ENCODE measurements at places on chromosomes 3 and 15. TPM values are rescaled to one million over a fixed set of nuclear protein-coding genes. Genes with fewer than 3 reads are reported as not detected.

DUOX2 gene
- not detected for total RNA-seq

CYFIP1 gene
- 2.8 TPM for total RNA-seq

CAMK2N2 gene
- total RNA-seq, result not detected

GPR27 gene
- total RNA-seq, result not detected

RAB43 gene
- 130 TPM for total RNA-seq

TIMP4 gene
- not detected for total RNA-seq

TRPM1 gene
- total RNA-seq, result not detected

OXTR gene
- 0.58 TPM for total RNA-seq

ARNT2 gene
- not detected for total RNA-seq

BFSP2 gene
- total RNA-seq, result not detected

MKRN3 gene
- total RNA-seq, result 4.4 TPM

FGF12 gene
- total RNA-seq, result not detected

GRCh38 chr3:197519801-197520211 lies 36.0 kb downstream of the BDH1 start:
- H3K27ac ChIP-seq, result peak overlapping the region; percentile 70
- H3K36me3 ChIP-seq, result peaks cover 12% of the 10 kb centered on the region
- no peak for DNase-seq
- peaks cover 20% of the 10 kb centered on the region for H3K4me1 ChIP-seq

GRCh38 chr3:115667738-115668065 lies 44.4 kb downstream of the GAP43 start:
- no peak for DNase-seq
- no peaks in the 10 kb centered on the region for H3K27me3 ChIP-seq
- no peak overlapping the region for H3K4me3 ChIP-seq
- no peaks in the 10 kb centered on the region for H3K36me3 ChIP-seq

- peaks cover 2% of the 10 kb centered on the region for H3K36me3 ChIP-seq
- DNase-seq, result no peak
- no peak overlapping the region for H3K4me3 ChIP-seq
Measured at GRCh38 chr15:62119227-62119864, 45.7 kb downstream of the C2CD4B start.

DNA sequence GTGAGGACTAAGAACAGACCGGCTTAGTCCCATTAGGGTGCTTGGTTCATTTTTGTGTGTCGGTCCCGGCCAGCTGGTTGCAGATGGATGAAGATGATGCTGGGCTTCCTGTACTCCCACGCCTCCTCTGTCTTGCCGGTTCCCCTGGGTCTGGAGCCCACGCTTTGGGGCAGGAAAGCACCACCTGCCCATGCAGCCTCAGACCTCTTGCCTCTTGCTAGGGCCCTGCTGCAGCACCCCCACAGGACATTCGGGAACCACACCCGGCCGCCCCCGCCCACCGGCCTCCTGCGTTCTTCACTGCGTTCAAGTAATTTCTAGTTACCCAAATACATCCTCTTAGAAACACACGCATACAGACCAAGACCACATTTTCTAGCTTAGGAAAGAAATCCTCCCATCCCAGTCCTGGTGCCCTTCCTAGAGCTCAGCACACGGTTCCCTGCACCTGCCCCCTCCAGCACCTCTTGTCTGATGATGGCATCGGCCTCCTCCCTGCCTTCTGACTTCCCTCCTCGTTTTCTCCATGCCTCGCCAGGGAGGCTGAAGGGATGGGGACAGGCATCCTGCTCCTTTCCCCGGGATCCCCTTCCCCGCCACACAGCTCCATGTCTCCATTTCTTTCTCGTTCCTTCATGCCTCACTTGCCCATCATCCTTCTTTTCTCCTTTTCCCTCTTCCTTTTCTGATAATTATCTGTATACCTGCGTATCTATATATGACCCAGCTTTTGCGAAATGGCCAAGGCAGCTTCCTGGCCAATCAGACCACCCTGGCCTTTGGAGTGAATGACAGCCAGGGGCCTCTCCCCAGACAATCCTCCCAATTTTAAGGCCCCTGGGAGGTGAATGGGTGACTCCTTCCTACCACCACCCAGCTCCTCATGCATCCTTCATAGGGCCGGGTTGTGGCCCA lies 30.9 kb downstream of the FAM3D start:
- H3K36me3 ChIP-seq, result no peaks in the 10 kb centered on the region
- no peak overlapping the region for H3K4me3 ChIP-seq
- H3K4me1 ChIP-seq, result peaks cover under 1% of the 10 kb centered on the region

- H3K4me1 ChIP-seq, result no peaks in the 10 kb centered on the region
- no peaks in the 10 kb centered on the region for H3K36me3 ChIP-seq
- H3K27ac ChIP-seq, result no peak overlapping the region
- no peak overlapping the region for H3K4me3 ChIP-seq
Measured at GRCh38 chr15:80445300-80446041, 41.3 kb downstream of the ARNT2 start.

DNA sequence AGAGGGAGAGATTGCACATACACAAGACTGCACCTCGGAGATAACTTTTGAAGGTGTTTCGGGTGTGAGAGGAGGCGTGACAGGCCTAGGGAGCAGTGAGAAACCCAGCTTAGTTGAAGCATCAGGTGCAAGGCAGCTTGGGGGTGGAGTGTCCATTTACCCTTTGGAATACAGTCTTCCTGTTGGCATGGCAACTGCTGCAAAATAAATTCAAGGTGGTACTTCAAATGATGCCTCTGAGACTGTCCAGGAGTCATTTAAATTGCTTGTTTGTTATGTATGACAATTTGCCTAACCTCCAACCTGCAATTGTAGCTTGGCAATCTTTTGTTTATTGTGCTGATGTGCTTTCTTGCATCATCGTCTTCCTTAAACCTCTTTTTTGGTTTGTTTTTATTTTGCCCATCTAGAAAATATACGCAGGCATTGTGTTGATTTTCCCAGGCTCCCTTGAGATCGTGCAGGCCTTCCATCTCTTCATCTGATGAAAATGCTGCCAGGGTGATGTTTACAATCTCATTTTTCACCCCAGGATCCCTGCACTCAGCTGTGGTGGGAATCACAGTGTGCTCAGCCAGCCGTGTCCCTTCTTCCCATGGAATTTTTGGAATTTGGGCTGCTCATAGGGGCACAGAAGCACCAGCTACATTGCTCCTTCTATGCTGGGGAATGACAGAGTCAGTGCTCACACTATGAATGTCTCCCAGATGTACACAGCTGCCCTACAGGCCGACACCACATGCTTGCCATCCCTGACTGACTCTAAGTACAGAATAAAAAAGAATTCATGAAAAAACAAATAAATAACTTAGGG lies 583.1 kb upstream of the CFAP20DC start:
- H3K4me1 ChIP-seq, result no peaks in the 10 kb centered on the region
- no peak for DNase-seq
- H3K36me3 ChIP-seq, result no peaks in the 10 kb centered on the region
- no peak overlapping the region for H3K27ac ChIP-seq
- no peak overlapping the region for H3K4me3 ChIP-seq
- H3K27me3 ChIP-seq, result no peaks in the 10 kb centered on the region

GRCh38 chr3:129481766-129482332 lies 41.8 kb downstream of the IFT122 start:
- no peaks in the 10 kb centered on the region for H3K27me3 ChIP-seq
- H3K36me3 ChIP-seq, result peaks cover 11% of the 10 kb centered on the region
- no peak for DNase-seq
- peak overlapping the region; percentile 91 for H3K27ac ChIP-seq

DNA sequence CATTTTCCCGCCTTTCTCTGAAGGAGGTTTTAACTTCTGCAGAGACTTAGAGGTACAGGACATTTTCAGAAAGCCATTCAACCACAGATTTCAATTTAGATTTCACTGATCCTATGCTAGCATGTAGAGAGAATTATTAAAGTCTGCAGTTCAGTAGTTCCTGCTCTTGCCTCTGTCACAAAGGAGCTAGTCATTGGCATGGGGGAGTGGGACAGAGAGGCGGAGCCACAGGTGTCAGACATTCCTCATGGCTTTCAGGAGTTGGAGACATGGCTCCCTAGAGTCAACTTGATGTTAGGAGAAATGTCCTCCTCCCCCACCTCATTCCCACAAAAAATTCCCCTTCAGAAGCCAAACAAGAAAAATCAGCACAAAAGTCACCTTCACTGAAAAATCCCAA lies 66.0 kb upstream of the SIAH2 start:
- no peaks in the 10 kb centered on the region for H3K4me1 ChIP-seq
- DNase-seq, result no peak
- peaks cover 4% of the 10 kb centered on the region for H3K27me3 ChIP-seq
- no peak overlapping the region for H3K4me3 ChIP-seq
- H3K36me3 ChIP-seq, result no peaks in the 10 kb centered on the region

DNA sequence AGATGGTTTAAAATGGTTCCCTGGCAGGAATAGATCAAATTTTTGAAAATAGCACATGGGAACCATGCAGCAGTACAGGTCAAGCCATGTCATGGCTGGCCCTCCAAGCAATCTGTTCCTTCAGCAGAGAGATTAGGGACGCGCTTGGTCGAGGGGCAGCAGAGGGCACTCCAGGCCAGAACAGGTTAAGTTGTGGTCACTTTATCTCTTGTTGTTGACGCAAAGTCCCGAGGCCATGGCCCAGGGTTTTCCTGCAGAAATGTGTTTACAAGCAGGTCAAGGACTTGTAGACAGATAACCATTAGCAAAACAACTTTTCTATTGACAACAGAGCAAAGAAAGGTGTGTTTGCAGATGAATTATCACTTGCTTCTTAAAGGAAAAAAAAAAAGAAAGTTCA lies 570.0 kb upstream of the NR2F2 start:
- no peak overlapping the region for H3K27ac ChIP-seq
- no peak overlapping the region for H3K4me3 ChIP-seq
- no peak for DNase-seq

- no peaks in the 10 kb centered on the region for H3K36me3 ChIP-seq
- no peak for DNase-seq
- H3K4me3 ChIP-seq, result no peak overlapping the region
- no peak overlapping the region for H3K27ac ChIP-seq
- H3K4me1 ChIP-seq, result peaks cover 17% of the 10 kb centered on the region
Measured at GRCh38 chr15:80031841-80032240, 27.6 kb upstream of the ZFAND6 start.

DNA sequence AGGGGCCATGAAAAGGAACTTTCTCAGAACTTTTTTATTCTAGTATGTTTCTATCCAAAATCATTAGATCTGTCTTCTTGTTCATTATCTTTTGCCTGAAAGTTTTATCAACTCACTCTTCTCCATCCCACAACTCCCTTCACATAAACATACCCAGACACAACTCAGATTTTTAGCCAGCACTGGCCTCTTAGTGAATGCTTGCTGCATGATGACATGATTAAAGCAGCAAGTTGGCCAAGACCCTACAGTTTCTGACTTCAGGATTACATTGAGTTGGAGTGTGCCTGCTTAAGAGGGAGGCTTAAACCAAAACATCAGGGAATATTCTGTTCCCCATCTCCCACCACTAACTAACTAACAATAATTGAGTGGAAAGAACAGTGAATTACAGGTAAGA lies 38.1 kb downstream of the PLSCR2 start:
- H3K4me3 ChIP-seq, result no peak overlapping the region
- H3K36me3 ChIP-seq, result peaks cover 2% of the 10 kb centered on the region
- no peak overlapping the region for H3K27ac ChIP-seq
- DNase-seq, result no peak

- no peaks in the 10 kb centered on the region for H3K27me3 ChIP-seq
- H3K4me1 ChIP-seq, result peaks cover 25% of the 10 kb centered on the region
- peak overlapping the region; percentile 75 for H3K4me3 ChIP-seq
- no peaks in the 10 kb centered on the region for H3K36me3 ChIP-seq
- peak overlapping the region; percentile 92 for H3K27ac ChIP-seq
Measured at GRCh38 chr15:77024273-77025082, 29.6 kb downstream of the PSTPIP1 start.

GRCh38 chr15:28967066-28967465 lies 81.3 kb downstream of the APBA2 start:
- H3K4me1 ChIP-seq, result peaks cover 67% of the 10 kb centered on the region
- no peak overlapping the region for H3K27ac ChIP-seq
- peaks cover 4% of the 10 kb centered on the region for H3K36me3 ChIP-seq
- no peak for DNase-seq
- no peaks in the 10 kb centered on the region for H3K27me3 ChIP-seq
- H3K4me3 ChIP-seq, result no peak overlapping the region

- no peak overlapping the region for H3K4me3 ChIP-seq
- no peak overlapping the region for H3K27ac ChIP-seq
- peaks cover 16% of the 10 kb centered on the region for H3K27me3 ChIP-seq
- H3K36me3 ChIP-seq, result no peaks in the 10 kb centered on the region
Measured at GRCh38 chr3:5431811-5432378, 244.4 kb downstream of the EDEM1 start.

DNA sequence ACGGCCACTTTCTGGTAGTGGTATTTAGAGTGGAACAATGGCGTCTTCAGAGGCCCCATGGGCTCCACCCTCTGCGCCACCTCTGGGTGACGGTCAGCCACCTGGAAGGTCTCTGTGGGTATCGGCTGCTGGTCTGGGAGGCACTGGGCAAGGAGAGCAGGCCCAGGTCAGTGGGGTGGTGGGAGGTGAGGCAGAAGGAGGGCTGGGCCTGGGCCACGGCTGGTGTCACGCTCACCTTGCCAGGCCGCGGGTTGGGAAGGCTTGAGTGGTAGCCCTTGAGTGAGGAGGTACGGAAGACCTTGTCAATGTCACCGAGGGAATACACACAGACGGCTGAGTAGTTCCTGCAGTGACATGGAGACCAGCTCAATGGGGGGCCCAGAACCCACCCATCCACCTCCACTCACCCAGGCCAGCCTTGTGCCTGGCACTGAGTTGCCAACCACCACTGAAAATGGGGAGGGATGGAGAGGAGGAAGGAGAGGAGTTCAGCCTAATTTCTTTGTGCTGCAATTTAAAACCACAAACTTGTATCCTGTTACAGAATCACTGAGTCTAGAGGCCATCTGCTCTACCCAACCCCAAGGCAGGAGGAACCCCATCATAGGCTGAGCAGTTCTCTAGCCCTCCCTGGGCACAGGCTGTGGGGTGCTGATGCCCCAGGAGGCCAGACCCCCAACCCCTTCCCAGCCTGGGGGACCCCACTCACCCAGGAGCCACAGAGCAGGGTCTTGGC lies 19.0 kb downstream of the SEMA7A start:
- no peak overlapping the region for H3K27ac ChIP-seq
- DNase-seq, result no peak
- H3K27me3 ChIP-seq, result no peaks in the 10 kb centered on the region
- H3K4me3 ChIP-seq, result no peak overlapping the region

DNA sequence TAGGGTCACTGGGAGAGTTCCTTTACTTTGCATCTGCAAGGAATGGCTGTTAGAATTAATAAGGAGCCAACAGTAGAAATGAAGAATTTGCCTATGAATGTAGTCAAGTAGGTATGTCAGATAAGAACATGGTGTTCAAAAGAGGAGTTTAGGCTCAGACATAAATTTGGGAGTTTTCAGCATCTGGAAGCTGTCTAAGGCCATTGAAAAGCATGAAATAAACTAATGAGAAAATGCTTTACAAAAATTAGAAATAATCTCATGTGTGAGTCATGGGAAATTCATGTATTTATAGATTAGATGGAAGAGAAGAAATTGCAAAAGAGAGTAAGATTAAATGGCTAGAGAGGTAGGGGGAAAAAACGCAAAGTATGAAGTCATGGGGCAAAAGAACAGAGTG lies 201.9 kb downstream of the DIPK2A start:
- no peaks in the 10 kb centered on the region for H3K36me3 ChIP-seq
- no peak overlapping the region for H3K4me3 ChIP-seq
- no peaks in the 10 kb centered on the region for H3K27me3 ChIP-seq
- no peak overlapping the region for H3K27ac ChIP-seq
- DNase-seq, result no peak

GRCh38 chr15:38354315-38354929 lies 99.5 kb upstream of the FAM98B start:
- peaks cover 4% of the 10 kb centered on the region for H3K27me3 ChIP-seq
- DNase-seq, result peak; percentile 68
- no peak overlapping the region for H3K27ac ChIP-seq
